ENCODE measurements at places on chromosomes 6 and 20.

- DNase-seq: no peak
Observed at GRCh38 chr20:3420211-3420707, 12.8 kb upstream of the DNAAF9 start.

GRCh38 chr6:24228681-24229255 is 102.8 kb downstream of the NRSN1 start:
- no peak for DNase-seq

DNA sequence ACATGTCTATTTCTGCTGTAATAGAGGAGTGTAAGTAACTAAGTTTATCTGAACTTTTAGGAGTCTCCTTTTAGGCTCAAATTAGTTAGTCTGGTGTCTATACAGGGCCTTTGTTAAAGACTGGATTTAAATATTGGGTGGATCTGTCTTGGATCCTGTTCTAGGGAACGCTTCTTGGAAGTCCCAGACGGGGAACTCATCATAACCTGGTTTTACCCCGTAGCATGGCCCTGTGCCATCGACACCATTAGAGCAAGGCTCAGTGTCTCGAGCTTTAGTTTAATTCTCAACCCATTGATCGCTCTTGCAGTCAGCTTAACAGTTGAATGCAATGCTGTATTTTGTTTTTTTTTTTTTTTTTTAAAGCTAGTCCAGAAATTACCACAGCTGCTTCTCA is 89.9 kb downstream of the CARMIL1 start:
- no peak for DNase-seq

DNA sequence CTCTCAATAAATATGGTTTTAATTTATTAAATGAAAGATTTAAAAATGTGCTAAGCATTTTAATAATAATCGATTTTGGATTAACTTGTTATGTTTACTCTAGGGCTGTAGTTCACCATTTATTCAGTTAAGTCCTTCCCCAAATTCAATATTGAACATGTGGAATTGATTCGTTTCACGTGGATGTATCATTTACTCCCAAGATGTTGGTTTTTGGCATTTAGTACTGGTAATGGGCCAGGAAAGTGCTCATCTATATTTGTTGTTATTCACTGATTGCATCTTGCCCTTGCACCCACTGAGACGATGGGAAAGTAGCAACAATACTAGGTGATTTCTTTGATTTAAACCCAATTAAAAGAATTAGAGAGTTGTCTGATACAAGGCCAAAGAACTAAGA is 97.1 kb downstream of the ESR1 start:
- no peak for DNase-seq

GRCh38 chr20:48635791-48636267 is 192.0 kb downstream of the PREX1 start:
- peak; percentile 32 for DNase-seq

GRCh38 chr6:77440206-77440976 is 22.9 kb downstream of the HTR1B start:
- DNase-seq: no peak

DNA sequence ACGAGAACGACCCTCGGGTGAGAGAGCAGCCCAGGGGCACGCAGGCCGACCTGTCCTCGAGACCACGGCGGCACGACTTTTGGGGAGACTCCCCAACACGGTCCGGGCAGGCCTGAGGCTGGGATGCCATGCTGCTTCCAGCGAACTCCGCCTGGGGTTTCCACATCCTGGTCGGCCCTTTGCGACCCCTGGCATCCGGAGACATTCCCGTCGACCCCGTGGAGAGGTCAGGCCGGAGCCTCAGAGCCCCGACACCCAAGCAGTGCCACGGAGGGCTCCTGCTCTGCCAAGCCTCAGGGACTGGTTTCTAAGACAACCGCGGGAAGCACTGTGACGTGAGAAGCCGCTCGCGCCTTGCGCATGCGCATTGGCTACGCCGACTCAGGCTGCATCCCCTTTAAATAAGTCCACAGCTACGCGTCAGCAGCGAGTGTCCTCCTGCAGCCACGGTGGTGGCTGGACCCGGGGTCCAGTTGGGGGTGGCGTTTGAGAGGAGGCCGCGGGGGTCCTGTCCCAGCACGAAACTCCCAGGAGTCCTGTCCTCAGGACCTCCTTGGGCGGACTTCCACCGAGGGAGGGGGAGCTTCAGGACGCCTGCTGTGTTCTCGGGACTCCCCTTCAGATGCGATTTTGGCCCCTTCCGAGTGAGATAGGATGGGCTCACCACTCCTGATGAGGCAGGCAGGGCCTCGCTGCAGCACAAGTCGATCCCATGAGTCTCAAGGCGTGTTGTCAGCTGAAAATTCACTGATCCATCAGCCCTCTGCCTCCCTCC is 1089.3 kb upstream of the DEFB115 start:
- no peak for DNase-seq

GRCh38 chr6:53915026-53915691 is 120.4 kb downstream of the LRRC1 start:
- DNase-seq: no peak

- DNase-seq: no peak
Observed at GRCh38 chr6:78462728-78463127, 404.6 kb upstream of the IRAK1BP1 start.

- no peak for DNase-seq
Observed at GRCh38 chr6:110537208-110538123, 61.1 kb upstream of the SLC22A16 start.

DNA sequence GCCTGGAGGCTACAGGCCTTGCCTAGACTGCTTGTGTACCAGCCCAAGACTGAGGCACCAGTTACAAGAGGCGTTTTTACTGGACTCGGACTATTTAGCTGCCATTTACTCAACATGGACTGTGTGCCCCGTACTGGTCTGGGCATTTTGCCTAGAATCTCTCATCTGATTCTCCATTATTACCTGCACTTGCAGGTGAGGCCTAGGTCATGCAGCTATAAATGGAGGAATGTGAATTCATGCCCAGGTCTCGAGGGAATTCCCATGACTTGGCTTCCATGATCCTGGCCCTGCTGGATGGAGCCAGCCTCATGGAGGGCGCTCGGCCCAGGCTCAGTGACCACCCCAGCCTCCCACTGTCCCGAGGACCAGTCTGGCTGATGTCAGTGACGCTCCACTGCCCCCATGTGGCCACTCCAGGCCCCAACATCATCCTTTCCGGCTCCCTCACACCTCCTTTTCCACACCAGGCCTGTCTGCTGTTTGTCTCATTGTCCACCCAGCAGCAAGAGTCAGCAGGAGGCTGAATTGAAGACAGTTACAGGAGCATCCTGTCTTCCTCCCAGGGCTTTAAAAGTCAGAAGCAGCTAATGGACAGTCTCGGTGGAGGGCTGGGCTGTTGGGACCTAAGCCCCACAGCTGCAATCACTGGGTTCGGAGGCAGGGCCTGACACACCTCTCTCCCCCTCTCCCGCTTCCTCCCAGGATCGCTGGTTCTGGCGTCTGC is 8.7 kb downstream of the MMP24OS start:
- DNase-seq: no peak

DNA sequence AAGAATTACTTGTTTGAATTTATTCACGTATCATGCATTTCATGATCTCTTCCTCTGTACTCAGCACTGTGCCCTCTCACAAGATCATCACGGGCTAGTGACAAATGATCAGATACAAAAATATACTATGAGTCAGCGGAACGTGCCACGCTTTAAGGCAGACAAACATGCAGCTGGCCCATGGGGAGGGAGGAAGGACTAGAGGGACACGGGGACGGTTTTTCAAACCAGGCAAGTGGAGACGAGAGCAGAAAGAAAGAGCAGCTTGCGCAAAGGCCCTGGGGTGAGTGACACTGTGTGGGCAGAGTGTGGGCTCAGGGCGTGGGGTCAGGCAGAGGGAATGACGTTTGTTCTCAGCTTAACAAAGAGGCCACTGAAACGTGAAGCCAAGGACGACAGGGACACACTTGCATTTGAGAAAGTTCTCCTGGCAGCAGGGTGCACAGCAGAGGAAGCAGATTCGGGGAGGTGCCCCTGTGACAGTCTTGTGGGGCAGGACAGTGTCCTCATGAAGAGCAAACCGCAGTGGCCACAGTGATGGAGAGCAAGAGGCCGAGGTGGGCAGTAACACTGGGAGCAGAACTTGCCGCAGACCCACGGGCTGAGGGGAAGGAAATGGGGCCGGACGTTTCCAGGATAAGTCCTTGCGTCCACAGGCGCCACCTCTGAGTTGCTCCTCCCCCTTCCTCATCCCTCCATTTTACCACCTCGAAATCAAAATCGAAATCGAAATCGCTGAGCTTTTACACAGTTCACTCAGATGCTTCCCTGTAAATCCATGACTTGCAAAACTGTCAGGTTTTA is 6.9 kb upstream of the RPS6KA2 start:
- no peak for DNase-seq

GRCh38 chr6:11011787-11012234 is 32.3 kb downstream of the ELOVL2 start:
- no peak for DNase-seq

DNA sequence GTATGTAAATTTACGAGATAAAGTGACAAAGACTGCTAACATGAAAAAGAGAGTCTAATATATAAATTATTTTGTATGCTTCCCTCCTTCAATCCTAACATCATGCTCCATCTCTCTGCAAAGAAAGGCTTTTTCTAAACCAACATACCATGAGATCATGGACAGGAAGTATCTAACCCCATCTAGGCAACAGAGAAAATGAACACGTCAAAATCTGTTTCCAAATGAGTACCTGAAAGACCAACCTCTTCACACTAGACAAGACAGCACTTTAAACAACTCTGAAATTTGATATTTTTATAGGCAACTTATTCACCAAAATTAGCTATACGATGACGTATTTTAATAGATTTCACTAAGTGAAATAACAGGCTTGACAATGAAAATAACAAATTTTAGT is 54.6 kb downstream of the MAN1A1 start:
- no peak for DNase-seq

- DNase-seq: no peak
Observed at GRCh38 chr20:18101125-18101810, 36.4 kb upstream of the KAT14 start.

DNA sequence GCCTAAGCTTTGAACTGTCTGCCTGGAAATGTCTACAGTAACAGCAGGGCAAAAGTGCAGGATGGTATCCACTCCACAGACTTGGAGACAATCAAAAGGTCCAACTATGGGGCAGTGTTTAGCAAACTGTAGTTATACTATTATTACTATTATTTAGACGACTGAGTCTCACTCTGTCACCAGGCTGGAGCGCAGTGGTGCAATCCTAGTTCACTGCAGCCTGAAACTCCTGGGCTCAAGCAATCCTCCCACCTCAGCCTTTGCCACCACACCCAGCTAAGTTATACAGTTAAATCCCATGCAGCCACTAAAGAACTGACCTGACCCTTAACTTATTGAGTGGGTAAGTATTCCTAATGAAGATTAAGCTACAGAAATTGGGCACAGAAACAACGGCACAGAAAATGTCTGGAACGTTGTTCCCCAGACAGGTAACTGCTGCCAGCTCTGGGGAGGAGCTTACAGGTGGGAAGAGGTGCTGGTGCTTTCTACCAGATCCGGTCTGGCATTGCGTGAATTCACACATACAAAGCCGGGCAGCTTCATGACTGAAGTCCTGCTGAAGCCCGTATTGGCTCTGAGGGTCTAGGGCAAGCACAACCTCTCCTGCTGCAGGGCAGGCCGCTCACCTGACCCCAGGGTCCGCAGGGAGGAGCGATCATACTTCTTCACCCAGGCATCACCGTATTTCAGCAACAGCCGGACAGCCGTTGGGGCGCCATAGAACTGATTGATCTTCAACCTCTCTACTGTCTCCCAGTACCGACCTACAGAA is 27.0 kb upstream of the APMAP start:
- DNase-seq: no peak

GRCh38 chr20:2000285-2000684 is 6.4 kb upstream of the PDYN start:
- no peak for DNase-seq

DNA sequence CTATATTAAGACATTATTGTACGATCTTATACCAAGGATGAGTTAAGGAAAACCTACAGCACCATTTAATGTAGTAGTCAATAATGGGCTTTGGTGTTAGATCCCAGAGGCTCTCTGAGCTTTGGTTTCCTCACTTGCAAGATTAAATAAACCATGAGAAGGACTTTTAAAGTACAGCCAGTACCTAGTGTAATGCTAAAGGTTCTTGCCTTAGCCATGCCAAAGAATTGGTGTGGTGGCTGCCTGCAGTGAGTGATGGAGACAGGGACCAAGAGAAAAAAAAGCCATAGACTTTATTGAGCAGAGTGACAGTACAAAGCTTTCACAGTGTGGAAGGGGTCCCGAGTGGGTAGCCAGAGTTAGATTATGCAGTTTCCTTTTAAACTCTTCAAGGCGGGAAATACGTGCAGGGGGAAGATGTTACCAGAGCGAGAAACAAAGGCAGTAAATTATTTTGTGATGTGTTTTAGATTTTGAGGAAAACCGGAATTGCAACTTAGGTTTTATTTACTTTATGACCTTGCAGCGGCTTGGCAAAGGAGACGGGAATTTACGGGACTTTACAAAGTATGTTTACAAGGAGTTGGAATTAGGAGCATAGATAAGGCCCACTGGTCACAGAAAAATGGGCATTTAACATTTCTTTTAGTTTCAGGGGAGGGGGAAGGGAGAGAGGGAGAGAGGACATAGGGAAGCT is 100.4 kb downstream of the MYO6 start:
- no peak for DNase-seq

DNA sequence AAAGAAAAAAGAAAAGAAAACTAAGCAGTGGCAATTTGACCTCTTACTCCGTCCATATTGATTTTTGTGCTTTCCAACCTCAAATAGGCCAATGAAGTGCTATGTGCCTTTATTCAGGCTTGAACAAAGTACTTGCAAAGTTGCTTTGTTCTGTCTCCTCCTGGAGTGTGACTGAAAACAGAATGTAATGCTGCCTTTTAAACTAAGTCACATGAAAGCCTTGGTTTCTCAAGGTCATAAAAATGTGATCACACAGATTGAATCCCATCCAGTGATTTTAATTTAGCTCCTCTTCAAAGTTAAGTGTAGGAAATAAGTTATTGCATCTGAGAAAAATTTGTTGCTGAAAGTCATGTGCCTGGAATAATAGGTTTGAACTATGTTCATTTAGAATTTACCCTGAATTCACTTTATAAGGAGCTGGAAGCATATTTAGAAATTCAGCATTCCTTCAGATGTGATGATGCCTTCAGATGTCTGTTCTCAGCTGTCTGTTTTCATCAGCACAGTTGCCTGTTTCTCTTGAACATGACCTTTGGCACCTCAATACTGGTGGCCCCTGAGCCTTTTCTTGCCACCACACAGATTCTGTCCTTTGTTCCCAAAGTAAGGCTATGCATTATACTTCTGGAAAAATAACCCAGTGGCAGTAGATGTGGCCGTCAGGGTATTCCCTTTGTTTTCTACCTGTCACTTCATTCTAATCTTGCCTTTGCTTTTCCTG is 48.8 kb downstream of the KIZ start:
- no peak for DNase-seq

- DNase-seq: no peak
Observed at GRCh38 chr6:149277621-149278020, 39.9 kb upstream of the TAB2 start.

DNA sequence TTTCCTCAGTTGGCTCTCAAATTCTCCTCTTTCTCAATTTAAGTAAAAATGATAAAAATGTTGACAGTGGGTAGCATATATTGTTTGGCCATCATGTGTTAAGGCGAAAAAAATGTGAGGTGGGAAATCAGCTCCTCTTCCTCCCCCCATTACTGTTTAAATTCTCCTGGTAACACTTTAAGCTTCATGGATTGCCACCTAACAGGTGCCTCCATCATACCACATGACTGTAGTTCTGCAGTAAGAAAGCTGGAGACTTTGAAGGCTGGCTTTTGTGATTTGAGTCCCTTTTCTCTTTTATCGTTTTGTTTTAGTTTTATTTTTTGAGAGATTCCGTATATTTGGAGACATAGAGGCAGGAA is 1.2 kb downstream of the ZFAND3 start:
- DNase-seq: no peak
